ENCODE measurements at places on chromosomes 12 and 14. TPM values are rescaled to one million over a fixed set of nuclear protein-coding genes. Genes with fewer than 3 reads are reported as not detected.

LBHD2 gene
- total RNA-seq: not detected

DNA sequence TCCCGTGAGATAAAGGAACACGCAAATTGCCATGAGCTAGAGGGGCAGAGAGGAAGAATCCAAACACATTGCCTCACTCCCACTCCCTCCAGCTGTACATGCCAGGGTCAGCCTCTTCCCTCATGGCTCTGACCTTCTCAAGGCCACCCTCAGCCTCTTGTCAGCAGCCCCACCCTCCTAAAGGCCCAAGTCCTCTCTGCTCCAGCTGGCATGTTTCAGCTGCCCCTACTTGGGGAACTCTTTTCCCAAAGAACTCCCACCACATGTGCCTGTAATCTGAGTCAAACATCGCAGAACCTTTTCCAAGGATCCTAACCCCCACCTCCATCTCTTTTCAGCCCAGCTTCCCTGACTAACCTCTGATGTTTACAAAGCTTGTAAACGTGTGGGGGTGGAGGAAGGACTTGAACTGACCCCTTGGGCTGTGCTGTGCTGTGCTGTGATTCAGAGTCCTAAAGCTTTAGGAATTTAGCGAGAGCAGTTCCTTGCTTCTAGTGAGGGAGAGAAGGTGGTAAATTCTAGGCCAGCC is 7.3 kb upstream of the CACNB3 start:
- DNase-seq: no peak

DNAH10 gene
- total RNA-seq: 0.09 TPM

AQP5 gene
- 0.07 TPM for total RNA-seq

GRCh38 chr12:42135259-42135814 is 9.3 kb downstream of the GXYLT1 start:
- peak; percentile 18 for DNase-seq

KCNJ8 gene
- total RNA-seq: not detected

GRCh38 chr12:40525054-40525453 is 167.2 kb upstream of the CNTN1 start:
- no peak for DNase-seq

DNA sequence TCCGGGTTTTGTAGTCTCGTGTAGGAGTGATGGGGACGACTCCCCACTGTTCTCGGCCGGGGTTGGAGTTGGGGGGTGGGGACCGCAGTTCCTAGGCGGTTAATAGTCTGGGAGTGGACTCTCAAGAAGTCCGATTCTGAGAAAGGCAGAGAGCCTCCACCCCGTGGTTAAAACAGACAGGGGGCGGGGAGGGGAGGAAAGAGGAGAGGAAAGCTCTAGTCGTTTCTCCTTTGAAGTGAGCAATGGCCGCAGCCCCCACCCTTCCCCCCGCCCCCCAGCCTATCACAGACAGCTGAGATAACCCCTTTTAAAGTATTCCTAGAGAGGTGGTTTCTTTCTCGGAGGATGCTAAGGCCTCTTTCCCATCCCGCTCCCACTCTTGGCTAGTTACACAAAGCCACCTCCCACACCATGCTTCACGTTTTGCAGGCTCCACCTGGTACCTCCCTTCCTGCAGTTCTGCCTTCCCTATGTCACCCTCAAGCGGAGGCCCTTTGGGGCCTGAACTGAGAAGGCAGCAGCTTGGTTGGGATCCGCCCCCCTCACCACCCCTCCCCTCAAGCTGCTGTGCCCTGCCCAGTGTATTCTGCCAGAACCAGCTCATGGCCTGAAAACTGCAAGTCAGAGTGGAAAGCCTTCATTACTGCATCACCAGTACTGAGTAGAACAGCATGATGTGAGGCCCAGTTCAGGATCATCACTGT is 853 bp downstream of the USP5 start:
- peak; percentile 62 for DNase-seq

DNA sequence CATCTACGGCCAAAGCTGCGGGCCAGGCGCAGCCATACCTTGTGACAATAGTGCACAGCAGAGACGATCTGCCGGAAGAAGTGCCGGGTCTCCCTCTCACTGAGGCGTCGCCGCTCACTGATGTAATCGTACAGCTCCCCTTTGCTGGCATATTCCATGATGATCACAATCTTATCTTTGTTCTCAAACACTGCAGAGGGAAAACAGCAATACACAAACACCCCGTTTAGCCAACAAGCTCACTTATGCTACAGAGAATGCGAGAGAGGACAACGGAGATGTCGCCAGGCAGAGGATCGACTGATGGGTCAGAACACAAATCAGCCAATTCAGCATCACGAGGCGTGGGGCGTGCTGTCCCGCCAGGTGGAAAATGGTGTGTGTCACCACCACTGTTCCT is 52.1 kb downstream of the NUAK1 start:
- no peak for DNase-seq

- no peak for DNase-seq
Observed at GRCh38 chr14:44886860-44887595, 74.7 kb downstream of the KLHL28 start.

DNA sequence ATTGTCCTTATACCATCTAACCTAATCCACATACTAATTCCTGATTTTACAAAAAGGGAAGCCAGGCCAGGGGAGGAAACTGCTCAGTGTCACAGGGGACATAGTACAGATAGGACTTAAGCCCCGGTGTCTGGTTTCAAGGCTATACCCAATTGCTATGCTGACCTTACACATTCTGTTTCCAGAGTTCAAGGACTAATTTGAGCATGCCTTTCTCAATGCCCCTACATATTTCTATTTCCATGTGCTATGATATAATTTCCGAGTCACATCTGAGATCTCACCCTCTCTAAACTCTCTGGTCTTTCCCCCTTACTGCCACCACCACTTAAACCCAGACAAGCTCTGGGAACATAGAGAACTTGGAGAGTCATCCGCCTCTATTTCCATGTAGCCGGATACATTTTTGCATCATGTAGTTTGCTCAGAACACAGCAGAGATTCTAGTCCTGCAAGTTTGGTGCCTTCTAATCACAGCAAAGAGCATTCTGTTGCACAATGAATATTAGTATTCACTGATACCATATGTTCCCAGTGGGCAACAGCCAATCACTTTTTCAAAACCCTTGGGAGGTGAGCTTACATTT is 34.2 kb downstream of the PPM1H start:
- DNase-seq: no peak

KRT86 gene
- 1.6 TPM for total RNA-seq

DNA sequence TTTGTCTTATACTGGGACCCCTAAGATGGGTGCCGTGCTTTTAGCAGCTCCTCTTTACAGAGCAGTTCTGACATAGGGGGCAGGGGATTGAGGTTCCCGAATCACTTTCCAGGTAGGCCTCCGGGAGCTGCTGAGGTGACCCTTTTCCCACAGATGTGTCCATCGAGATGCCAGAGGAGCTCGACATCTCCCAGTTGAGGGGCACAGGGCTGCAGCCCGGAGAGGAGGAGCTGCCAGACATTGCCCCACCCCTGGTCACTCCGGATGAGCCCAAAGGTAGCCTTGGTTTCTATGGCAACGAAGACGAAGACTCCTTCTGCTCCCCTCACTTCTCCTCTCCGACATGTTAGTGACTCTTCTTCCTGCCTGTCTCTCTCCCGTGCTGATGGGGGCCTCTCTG is 4.3 kb upstream of the TPI1 start:
- DNase-seq: no peak

ASB2 gene
- not detected for total RNA-seq

PLBD1 gene
- not detected for total RNA-seq

DNA sequence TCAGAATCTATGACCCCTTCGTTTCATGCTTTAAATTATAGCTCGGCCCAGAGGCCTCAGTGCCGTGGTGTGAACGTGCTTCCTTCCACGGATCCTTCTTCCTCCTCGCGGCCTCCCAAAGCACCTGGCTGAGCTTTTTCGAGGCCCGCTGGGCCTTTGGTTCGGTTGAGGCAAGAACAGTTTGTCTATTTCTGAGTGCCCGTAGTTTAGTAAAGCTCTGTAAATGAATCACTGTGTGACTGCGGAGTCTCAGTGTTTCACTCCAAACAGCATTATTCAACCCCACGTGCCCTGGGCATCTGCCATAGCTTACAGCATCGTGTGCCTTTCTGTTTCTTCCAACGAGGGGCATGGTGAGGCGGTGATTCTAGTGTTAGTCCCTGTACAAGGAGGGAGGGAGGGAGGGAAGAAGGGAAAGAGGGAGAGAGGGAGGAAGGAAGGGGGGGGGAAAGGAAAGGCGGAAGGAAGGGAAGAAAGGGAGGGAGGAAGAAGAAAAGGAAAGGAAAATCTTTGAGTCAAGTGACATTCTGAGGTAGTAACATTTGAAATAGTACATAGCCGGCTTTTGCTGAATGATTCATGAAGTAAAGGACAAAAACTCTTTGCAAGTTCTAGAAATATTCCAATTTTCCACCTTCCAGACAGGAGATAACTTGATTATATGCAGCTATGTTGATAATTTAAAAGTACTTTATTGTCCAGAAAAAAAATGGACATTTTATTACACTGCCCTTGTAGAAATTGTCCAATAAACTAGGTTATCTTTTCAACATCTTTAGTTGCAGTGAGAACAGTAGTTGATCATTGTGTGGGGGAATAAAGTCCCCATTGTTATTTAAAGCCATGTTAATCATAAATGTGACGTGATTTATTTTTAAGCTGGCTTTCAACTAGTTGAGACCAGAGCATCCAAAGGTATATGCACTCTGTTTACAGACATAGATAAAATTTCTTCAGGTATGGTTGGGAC is 1.2 kb upstream of the TRIM9 start:
- DNase-seq: no peak

DNA sequence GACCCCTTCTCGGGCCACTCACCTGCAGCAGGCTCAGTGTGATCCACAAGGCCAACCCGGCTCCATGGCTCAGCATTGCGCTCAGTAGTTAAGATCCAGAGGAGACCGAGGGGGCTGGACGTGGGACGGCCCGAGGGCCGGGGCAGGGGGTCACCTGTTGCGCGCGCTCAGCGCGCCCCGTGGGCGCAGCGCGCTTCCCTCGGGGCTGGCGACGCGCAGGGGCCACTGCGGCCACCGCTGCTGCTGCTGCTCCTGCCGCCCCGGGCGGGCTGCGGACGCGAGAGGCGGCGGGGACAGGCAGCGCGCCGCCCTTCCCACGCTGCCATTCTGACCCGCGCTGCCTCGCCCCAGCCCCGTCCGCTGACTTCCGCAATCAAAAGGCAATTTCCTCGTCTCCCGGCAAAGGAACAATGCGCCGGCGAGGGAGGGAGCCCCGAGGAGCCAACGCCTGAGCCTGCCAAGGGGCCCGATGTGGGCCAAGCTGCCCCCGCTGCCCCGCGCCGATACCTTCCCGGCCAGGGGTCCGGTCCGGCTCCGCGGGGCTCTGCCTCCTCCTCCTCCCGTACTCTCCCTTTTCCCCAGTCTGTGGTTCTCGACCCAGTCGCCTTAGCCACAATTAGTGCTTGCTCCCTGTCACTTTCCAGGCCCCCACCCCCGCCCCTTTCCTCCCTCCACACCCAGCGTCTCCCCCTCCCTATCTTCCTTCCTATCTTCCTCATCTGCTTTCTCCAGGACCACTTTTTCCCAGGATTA is 27.3 kb downstream of the PTPRB start:
- DNase-seq: peak; percentile 15

GRCh38 chr14:91038439-91038838 is 22.0 kb downstream of the RPS6KA5 start:
- DNase-seq: no peak

DNA sequence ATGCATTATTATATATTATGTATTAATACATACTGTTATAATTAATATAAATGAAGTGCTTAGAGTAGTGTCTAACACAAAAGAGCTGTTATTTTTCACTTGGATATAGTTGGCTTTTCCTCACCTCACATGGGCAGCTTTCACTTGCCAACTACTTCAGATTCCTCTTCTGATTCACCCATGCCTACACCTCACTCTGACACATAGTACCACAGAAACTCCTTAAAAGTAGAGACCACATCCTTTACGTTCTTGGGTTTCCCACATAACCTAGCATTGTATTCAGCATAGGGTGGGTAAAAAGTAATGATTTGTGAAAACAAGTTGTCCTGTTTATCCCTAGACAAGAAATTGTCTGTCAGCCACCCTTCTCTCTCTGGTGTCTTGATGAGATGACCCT is 61.0 kb downstream of the DIO2 start:
- DNase-seq: peak; percentile 54

DNA sequence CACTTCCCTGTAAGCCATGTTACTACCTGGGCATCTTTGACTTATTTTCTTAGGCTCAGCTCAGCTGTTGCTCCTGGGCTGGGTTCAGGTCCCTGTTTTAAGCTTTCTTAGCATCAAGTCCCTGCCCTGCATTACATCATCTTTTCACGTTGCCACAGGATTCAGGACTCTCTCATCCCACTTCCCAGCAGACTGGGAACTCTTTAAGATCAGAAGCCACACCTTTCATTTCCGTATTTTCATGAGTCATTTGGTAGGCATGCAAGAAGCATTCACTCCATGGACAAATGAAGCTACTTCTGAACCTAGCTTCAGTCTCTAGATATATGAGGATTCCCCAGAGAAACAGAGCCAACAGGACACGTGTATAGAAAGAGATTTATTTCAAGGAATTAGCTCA is 726.8 kb downstream of the VRK1 start:
- DNase-seq: peak; percentile 31

DNA sequence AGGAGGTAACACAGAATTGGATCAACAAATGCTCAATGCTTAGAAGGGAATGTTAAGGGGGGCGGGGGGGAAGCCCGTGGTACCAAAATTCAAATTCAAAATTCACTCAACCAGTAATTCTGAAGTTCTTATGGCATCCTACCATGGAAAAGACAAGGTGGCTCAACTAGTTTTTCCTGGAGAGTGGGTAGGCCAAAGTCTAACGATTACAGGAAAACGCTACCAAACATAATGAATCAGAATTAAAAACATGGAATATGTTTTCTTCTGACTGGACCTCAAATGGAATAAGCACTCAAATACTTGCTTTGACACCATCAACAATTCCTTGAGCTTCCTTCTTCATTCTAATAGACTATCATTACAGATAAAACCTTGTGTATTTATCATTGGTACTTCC is 2.3 kb downstream of the NACA start:
- no peak for DNase-seq
